ENCODE measurements at places on chromosomes 4 and X.

DNA sequence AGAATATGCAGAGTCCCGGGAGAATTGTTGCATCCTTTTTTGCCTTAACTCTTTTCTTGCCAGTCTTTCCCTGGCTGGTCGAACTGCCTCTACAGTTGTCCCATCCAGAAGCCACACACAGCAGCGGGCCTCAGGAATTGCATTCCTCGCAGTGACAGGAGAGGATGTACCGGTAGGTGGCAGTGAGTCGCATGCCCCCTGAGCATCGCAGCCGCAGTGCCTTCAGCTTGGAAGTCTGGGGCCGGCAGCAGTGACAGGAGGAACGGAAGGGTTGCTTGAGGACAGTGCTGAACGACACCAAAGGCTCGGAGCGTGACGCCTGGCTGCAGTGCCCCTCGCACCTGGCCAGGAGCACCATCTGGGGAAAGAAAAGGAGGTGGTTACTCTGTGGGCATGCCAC is 23.5 kb downstream of the NDP start:
- H3K4me3 ChIP-seq: no peak overlapping the region
- no peak for DNase-seq
- H3K27ac ChIP-seq: no peak overlapping the region
- no peaks in the 10 kb centered on the region for H3K27me3 ChIP-seq
- H3K36me3 ChIP-seq: no peaks in the 10 kb centered on the region

- H3K27me3 ChIP-seq: no peaks in the 10 kb centered on the region
- H3K36me3 ChIP-seq: no peaks in the 10 kb centered on the region
- H3K4me3 ChIP-seq: no peak overlapping the region
- no peak overlapping the region for H3K27ac ChIP-seq
- no peaks in the 10 kb centered on the region for H3K4me1 ChIP-seq
Observed at GRCh38 chr4:123484291-123484926, 87.8 kb downstream of the SPRY1 start.

DNA sequence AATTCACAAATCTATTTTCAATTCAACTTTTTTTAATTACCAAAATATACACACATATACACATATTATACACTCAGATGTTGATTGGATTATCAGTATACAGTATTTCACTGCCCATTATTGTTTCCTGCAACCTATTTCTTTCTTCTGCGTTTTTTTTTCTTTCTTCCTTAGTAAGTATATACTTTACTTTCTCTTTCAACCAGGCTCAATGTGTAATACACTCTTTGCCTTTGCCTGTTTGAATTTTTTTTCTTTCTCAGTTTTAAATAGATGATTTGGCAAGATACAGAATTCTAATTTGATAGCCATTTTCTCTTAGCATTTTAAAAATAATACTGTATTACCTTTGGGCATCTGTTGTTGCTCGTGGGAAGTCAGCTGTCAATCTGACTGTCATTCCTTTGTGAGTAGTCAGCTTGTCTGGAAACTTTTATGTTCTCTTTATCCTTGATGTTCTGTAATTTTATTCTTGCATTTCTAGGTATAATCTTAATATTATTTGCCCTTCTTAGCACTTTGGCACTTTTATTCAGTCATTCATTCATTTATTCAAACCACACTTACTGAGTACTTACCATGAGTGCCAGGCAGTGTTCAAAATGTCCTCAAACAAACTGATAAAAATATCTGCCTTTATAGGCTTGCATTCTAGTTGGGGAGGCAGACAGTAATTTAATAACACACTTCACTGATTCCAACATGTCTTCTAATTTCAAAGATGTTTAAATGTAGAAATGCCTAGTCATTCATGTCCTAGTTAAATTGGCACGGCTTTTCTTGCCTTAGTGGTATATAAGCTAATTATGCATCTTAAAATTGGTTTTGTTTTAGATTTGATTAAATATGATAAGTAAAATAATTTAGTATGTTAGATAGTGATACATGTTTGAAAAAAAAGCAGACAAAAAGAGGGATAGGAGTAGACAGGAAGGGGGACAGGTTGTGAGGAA is 3.7 kb downstream of the USP38 start:
- no peaks in the 10 kb centered on the region for H3K4me1 ChIP-seq
- H3K4me3 ChIP-seq: no peak overlapping the region
- no peak for DNase-seq
- peak overlapping the region; percentile 9 for H3K27ac ChIP-seq
- no peaks in the 10 kb centered on the region for H3K27me3 ChIP-seq

GRCh38 chr4:142838778-142839177 is 7.3 kb downstream of the INPP4B start:
- no peaks in the 10 kb centered on the region for H3K27me3 ChIP-seq
- H3K27ac ChIP-seq: no peak overlapping the region
- H3K4me3 ChIP-seq: no peak overlapping the region
- H3K4me1 ChIP-seq: no peaks in the 10 kb centered on the region
- DNase-seq: no peak

GRCh38 chr4:57342411-57342810 is 232.2 kb upstream of the IGFBP7 start:
- no peaks in the 10 kb centered on the region for H3K36me3 ChIP-seq
- H3K27ac ChIP-seq: no peak overlapping the region

GRCh38 chr4:12579172-12579571 is 905.0 kb downstream of the RAB28 start:
- H3K27ac ChIP-seq: no peak overlapping the region
- H3K4me1 ChIP-seq: peaks cover 6% of the 10 kb centered on the region
- DNase-seq: no peak
- no peaks in the 10 kb centered on the region for H3K27me3 ChIP-seq

DNA sequence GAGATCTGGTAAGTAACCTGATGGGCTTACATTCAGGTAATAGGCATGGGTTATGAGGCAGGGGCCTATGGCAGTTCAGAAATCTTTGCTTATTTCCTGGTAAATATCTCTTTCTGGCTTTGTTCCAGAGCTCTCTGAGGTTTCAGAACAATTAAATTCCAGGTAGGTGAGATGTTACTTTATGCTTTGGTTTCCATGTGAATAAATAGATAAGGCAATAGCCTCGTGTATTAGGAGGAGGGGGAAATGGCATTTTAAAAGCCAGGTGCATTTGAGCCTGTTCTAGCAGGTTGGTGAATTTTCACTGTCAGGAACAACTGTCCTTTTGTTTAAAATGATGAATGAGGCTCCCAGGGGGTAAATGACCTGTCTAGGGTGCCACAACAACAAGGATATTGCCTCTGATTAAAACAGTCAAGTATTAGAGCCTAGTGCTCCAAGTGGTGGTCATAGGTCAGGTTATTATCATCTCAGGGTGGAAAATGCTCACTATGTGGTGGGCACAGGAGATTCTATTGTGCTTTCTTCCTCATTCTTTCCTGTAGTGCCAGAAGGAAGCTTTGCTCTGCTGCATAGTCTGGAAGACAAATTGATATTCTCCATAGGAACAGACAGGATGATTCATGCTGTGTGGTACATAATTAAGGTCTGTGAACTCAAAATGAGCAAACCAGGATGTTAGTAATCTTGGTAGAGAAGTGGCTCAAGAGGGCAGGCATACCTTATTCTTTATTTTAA is 296.2 kb downstream of the INPP4B start:
- DNase-seq: no peak
- H3K4me3 ChIP-seq: no peak overlapping the region
- H3K27ac ChIP-seq: no peak overlapping the region
- H3K4me1 ChIP-seq: no peaks in the 10 kb centered on the region
- H3K36me3 ChIP-seq: no peaks in the 10 kb centered on the region
- no peaks in the 10 kb centered on the region for H3K27me3 ChIP-seq

Measured in right atrium auricular region (tissue), 2 donors.